MG63 (cell line): ENCODE measurements at places on chromosomes 5 and 9.
A peak's percentile ranks its signal among the peaks of the same experiment; 100 is the strongest.

DNA sequence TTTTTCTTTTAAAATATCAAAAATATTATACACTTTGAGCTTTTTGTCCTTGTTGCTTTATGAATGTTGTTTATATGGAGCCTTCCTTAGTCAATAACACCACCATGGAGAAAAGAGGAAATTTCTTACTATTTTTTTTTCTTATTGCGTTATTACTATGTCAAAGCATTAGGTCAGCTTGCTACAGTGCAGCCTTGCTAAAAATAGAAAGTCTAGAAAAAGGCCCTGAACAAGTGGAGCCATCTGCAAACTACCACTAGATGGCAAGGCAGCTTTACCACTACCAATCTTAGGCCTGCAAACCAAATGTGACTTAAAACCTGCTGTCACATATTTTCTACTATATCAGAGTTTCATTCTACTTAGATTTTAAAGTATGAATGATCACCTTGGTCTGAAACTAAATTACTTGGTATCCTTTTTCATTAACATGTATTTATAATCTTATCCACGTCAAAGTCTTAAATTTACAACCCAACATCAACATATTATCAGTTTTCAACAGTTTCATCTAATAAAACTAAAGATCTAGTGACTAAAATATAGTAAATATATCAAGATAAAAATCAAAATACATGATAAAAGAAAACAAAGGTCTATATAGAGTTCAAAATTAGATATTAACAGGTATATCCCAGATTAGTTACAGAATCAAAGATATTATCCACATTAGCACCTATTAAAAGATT is 113.1 kb upstream of the ACOT12 start:
- DNase-seq = peak; percentile 53

DNA sequence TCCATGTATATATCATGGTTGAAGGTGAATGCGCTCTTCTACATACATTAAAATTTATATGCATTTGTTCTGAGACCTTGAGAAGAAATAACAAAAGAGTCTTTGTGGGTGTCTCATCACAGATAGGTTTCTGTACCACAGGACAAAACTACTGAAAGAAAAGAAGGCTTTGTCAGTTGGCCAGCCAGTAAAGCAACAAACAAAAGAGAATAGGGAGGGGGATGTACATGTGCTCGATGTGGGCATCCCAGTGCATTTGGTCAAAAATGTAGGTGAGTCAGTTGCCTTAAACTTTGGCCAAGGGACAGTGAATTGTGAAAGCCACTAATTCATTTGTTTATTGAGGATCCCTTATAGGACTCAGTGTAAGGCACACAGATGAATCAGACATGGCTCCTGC is 13.3 kb downstream of the RBM18 start:
- DNase-seq = no peak

DNA sequence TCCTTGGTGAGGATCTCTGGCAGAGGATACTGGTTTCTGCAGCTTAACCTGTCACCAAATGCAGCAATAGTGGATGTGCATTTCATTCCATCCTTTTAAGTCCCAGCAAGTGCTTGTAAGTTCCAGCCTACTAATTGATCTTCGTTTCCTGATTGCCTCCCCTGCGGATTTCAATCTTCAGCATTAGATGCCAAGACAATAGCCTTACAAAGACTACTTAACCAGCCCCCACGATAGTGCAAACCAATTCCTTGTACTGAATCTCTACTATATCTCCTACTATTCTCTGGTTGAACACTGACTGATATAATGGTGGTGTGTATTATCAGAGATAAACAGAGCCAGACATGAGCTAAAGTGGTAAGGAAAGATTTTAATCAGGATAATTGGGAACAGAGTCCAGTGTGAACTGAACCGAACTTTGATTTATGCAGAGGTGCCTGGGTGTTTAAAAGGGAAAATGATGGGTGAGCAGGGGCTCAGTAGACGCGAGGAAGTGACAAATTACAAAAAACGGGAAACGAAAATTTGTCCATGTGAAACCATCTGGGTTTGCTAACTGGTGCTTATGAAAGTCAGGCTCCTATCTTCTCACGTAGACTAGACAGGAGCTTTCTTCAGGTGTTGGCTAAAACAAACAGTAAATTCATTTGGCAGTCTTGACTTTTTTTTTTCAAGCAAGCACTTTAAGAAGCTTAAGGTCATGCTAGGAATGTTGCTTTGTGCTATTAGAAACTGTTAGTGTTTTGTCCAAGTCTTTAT is 106.9 kb upstream of the ST8SIA4 start:
- no peak for DNase-seq

DNA sequence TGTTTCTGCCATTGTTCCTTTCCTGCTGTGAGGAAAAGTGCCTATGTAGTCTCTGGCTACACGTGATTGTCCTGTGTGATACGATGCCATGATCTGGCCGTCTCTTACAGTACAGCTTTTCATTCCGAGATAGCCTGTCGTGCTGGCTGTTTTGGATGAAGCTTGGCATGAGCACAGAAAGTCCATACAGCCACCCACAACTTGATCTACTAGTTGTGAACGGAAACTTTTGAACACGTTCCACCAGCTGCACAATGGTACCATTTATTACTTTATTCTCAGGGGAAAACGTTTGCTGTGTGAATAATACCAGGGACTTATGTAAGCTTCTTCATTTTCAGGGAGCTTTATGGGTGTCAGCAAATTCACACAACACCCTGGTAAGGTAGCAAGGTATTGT is 217.6 kb upstream of the ANKRD55 start:
- no peak for DNase-seq

GRCh38 chr5:8907168-8907868 is 638.6 kb downstream of the SEMA5A start:
- DNase-seq = no peak

DNA sequence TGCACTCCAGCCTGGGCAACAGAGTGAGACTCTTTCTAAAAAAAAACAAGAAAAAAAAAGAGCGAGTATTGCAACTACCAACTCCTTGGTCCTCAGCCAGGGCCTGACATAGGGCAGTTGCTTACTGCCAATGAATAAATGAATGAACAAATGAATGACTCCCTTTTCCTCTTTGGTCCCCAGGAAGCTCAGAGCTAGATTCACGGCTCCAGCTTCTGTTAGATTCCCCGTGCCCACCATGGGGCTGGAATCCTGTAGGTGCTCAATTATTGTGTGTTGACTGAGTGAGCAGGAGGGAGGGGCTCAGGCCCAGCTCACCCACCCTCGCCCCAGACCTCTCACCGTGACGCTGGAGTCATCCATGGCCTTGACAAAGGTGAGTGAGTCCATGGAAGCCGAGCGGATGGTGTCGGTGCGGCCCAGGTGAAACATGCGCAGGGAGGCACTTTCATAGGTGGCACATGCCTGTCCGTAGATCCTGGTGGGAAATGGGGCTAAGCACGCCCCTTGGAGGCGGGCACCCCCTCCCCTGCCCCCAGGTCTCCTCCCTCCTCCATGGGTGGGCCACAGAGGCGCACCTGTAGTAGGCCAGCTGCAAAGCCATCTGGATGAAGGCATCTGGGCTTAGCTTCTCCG is 12.8 kb downstream of the CRAT start:
- DNase-seq = no peak

DNA sequence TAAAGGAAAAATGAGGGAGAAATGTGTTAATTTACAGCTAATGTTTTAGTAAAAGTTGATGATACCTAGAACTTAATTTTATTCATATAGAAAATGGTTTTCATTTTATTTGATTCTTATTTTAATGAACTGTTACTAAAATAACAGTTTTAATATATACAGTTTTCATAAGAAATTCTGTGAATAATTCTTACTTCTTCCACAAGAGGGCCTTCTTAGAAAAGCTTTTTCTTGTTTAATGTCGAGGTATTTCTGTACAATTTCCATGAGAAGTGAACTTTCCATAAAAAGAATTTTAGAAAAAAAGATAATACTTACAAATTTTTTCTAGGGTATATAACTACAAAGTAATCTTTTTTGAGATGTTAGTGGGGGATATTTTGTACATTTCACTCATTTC is 73.9 kb downstream of the KLF9 start:
- DNase-seq = no peak

- no peak for DNase-seq
These were observed 16.4 kb upstream of the ARSB start for GRCh38 chr5:79001471-79001870.

- no peak for DNase-seq
These were observed 27.6 kb upstream of the SPATA31E1 start for GRCh38 chr9:87855061-87855460.

- DNase-seq = no peak
These were observed 4.9 kb upstream of the SCAMP1 start for GRCh38 chr5:78355561-78355960.

GRCh38 chr5:150065886-150066285 is 20.5 kb downstream of the CSF1R start:
- no peak for DNase-seq

- no peak for DNase-seq
These were observed 96.9 kb upstream of the HAPLN1 start for GRCh38 chr5:83817591-83817990.

GRCh38 chr5:177524539-177524900 is 7.8 kb upstream of the DDX41 start:
- DNase-seq = no peak

DNA sequence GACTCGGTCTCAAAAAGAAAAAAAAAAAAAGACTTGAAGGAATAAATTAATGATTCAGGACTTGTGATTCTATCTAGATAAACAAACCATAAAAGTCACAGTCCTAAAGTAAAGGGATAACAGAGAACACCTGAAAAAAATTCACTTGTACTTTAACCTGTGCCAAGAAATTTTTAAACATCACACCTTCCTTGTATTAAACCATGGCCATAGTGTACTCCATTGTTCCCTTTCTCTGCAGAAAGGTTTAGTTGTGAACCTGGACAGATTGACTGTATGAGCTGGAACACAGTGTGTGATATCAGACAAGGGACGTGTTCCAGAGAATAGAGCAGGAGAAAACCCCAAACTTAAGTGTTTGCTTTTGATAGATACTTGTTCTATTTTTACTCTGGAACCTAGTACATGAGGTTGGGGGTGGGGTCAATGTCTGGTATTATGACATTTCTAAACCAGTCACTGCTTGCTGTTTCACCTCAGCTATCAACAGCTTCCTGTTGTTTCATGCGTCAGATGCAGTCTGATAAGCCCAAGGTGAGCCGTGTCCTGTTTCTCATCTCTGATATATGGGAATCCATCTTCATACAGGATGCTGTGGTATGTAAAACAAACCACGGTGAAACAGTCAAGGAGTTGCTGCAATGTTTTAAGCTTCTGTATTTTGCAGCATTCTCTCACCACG is 62.5 kb upstream of the ITGA1 start:
- no peak for DNase-seq

DNA sequence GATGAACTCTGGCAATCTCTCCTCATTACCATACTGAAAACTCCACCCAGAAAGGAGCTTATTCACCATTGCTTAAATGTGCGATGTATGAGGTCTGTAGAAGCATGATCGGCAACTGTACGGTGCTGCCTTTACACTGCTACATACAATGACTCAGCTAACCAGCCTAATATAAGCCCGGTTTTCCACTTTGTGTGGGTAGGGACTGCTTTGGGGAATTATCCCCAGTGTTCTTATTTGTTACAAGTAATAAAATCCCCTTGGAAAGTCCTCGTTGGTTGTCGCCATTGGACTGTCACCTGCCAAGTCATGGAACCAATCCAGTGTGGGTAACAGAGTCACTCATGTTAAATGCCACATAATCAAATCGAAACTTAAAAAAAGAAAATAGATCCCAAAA is 23.5 kb upstream of the TENT2 start:
- no peak for DNase-seq

DNA sequence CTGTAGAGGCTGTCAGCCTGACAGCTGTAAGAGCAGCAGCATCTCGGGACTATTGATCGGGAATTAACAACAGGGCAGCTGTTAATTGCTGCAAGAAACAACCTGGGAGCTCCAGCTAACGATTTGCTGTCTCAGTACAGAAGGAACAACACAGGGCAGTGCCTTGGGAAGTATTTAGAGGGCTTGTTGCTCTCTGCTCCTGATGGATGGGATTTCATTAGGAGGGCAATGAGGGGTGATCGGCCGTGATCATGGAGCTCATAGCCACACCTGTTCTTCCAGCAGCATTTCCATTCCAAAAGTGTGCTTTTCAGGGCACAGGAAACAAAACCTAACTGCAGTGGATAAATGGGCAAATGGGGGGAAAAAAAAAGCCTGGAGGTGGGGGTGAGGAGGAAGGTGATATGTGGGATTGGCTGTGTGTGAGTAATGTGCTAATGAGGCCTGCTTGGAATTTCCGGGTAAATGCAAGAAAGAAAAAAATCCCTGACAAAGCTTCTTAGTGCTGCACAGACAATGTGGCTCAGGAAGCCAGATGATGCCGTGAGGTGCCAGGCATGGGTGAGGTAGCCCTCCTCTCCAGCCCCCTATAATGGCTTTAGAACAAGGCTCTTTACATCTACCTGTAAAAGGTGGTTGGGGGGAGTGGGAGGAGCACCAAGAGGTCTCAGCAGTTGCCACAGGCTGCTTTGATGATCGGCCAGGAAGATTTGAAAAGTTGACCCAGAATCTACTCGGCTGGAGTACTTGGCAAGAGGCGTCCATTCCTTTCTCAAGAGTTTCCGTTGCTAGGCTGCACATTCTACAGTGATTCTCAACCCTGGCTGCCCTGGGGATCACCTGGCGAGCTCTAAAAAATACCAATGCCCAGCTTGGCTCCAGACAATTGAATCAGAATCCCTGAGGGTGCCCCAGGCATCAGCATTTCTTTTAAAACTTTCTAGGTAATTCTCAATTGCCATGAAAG is 139.5 kb upstream of the KLF9 start:
- DNase-seq = peak; percentile 47

GRCh38 chr9:125646217-125646616 is 60.8 kb downstream of the MAPKAP1 start:
- DNase-seq = no peak

GRCh38 chr9:127185931-127186781 is 63.7 kb upstream of the ANGPTL2 start:
- DNase-seq = peak; percentile 44

DNA sequence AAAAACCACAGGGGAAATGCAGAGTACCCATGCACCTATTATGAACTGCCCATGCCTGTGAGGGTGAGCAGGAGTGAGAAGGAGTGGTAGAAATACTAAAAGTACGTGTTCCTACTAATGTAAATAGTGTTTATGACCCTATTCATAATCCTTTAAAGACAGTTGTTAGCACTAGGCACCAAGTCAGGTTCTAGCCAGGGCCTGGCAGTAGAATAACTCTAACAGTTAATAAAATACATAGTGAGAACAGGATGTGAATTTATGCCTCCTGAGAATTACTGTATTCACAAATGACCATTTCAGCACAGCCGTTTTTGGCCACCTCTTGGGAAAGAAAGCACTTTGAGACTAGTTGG is 103.2 kb upstream of the TARS1 start:
- no peak for DNase-seq

- no peak for DNase-seq
These were observed 11.7 kb upstream of the DOLPP1 start for GRCh38 chr9:129068990-129069861.

- no peak for DNase-seq
These were observed 381.4 kb upstream of the RGMB start for GRCh38 chr5:98391921-98392625.

GRCh38 chr9:98168941-98169488 is 23.4 kb downstream of the CORO2A start:
- DNase-seq = no peak
